ENCODE measurements at places on chromosomes 6 and 20.

- DNase-seq, result no peak
Measured at GRCh38 chr20:38336726-38337125, 9.6 kb upstream of the LBP start.

DNA sequence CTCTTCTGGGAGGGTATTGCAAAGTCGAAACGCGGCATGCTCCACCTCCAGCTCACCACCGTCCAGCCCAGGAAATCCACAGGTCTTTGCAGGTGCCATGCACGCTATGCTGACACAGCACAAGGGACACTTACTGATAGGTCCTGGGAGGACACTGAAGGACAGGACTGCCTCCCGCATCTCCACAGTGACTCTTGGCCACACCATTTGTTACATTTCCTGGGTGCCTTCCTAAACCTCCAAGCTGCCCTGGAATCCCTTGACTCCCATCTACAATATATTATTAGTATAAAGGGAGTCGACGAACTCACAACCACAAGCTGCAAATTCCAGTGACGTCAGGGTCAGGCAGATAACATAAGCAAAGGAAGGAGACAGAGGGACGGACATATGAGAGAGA is 106.9 kb downstream of the JPH2 start:
- DNase-seq, result no peak

GRCh38 chr6:137659871-137660270 is 165.7 kb upstream of the OLIG3 start:
- DNase-seq, result no peak

DNA sequence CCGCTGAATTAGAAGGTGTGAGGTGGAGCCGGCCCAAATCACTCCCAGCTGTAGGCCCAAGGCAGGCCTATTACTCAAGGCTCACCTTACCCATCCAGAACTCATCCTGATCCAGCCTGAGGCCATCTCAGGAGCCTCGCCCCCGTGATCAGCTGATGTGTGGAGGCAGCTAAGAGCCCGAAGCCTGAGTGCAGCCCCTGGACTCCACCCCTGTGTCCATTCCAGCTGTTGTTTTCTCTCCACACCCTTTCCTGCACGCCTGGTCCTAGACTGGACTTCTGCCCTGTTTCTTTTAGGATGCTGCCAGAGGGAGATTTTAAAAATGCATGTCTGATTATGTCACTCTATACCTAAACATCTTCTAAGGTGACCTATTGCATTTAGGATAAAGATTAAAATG is 124.7 kb upstream of the SUPT3H start:
- no peak for DNase-seq

DNA sequence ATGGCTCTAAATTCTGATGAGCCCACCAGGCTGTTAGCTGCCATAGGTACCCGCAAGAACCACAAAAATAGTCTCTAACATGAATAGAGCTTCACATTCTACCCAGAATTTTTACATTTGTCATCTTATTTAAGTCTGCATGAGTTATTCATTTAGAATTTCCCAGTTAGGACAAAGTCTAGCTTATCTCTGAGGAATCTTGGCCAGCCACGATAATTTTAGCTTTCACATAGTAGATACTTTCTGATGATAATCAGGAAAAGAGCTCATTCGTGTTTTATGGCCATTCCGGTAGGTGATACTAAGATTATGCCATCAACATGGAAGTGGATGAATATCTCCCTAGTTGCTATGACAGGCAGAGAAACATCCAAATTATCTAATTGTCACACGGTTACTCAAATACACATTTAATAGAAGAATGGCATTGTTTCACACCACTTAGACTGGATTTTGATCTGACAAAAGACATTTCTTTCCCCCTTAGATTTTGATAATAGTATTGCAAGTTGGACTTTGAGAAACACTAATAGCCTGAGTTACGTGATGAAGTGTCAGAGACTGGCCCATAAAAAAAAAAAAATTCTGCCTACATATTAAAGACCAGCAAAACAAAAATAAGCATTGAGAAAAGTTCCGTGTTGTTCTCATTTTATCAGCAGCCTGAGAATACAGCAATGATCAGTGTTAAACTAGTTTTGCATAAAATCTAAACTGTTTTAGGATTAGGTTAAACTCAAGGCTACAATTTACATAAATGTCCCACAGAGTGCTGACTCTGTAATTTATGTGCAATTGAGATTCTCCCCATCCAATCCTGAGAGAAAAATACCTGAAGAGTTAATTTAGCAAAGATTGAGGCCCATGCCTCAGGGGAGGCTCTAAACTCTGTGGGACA is 397.5 kb upstream of the ARID1B start:
- no peak for DNase-seq

DNA sequence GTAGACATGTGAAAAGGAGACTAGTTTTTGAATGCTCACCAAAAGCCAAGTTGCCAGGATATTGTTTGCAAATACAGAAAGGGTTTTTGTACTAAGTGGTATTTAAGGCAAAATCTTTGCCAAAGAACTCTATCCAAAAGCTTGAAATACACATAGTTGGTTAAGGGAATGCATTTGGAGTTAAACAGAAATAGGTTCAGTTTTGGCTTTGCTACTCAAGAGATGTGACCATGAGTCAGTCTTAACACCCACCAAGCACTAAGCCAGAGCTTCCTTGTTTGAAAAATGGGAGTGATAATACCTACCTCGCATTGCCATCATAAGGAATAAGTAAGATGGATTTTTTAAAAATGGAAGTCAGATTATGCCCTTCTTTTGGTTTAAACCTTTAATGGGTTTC is 191.7 kb upstream of the LAMP5 start:
- DNase-seq, result no peak

DNA sequence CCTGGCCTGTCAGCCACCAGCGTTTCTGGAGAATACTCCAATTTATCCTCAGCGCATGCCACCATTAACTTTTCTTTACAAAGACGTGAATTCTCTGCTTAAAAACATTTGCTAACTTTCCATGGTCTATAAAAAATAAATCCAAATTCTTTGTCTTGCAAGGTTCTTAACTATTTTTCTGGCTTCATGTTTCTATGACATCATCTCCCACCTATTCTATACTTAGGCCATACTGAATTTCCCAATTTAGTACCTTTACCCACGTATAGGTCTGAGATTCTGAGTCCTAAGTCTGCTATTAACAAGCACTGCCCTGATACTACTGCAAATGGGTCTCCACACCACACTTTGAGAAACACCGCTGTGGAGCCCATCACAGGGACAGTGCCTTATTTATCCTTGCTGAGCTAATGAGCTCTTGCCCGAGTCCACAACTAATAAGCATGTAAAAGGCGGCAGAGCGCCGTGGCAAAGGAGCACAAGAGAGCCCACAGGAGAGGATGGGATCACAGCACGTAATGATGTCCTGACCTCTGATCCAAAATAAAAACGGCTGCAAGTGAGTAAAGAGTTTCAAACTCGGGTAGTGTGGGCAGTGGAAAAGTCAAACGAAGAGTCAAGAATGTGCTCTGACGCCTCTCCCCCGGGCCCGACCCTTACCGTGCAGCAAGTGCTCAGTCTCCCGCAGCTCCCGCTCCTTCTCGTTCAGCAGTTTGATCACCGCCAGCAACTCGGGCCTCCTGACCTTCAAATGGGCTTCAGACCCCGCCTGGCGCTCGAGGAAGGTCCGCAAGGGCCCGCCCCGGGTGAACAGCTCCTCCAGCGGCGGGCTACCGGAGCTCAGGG is 519 bp downstream of the MTRF1L start:
- DNase-seq, result no peak

- no peak for DNase-seq
Measured at GRCh38 chr6:44452725-44453124, 65.2 kb downstream of the CDC5L start.

DNA sequence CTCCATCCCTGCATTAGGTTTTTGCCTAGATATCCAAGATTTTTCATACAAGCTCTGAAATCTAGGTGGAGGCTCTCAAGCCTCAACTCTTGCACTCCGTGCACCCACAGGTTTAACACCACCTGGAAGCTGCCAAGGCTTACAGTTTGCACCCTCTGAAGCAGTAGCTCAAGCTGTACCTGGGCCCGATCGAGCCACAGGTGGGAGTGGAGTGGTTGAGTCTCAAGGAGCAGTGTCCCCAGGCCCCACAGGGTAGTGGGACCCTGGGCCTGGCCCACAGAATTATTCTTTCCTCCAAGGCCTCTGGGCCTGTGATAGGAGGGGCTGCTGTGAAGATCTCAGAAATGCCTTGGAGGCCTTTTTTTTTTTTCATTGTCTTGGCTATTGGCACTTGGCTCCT is 973.5 kb upstream of the MAP3K7 start:
- no peak for DNase-seq
